CD8-positive, alpha-beta memory T cell (primary cell): ENCODE measurements at places on chromosomes 2 and 18. TPM values are rescaled to one million over a fixed set of nuclear protein-coding genes. Genes with fewer than 3 reads are reported as not detected.

- DNase-seq = no peak
- no peak overlapping the region for H3K4me3 ChIP-seq
- no peak overlapping the region for H3K27ac ChIP-seq
- H3K27me3 ChIP-seq = no peaks in the 10 kb centered on the region
Observed at GRCh38 chr18:80252136-80252535, 4.8 kb upstream of the PARD6G start.

GRCh38 chr2:224126440-224126839, 87.4 kb upstream of the SERPINE2 start:
- no peaks in the 10 kb centered on the region for H3K36me3 ChIP-seq
- no peaks in the 10 kb centered on the region for H3K4me1 ChIP-seq
- H3K27me3 ChIP-seq = no peaks in the 10 kb centered on the region
- H3K4me3 ChIP-seq = no peak overlapping the region
- no peak overlapping the region for H3K27ac ChIP-seq
- DNase-seq = no peak

DNA sequence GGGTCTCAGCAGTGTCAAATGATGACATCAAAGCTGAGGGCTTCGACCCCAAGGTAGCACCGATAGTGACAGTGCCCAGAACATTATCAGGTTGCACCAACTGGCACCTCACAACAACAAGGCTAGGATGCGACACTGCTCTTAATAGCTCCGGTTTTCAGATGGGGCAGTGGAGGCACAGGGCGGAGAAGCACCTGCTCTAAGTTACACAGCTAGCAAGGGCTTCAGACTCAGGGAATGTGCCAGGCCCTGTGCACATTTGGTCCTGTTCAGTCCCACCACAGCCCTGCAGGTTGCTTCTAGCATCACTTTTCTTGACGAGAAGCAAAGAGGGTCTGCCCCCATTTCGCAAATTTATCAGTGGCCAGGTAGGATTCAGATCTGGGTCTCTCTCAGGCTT, 74.1 kb downstream of the DGKD start:
- no peak overlapping the region for H3K4me3 ChIP-seq
- H3K36me3 ChIP-seq = no peaks in the 10 kb centered on the region
- peaks cover 53% of the 10 kb centered on the region for H3K4me1 ChIP-seq
- no peak for DNase-seq

GRCh38 chr2:118986738-118987137, 44.7 kb downstream of the MARCO start:
- H3K4me3 ChIP-seq = no peak overlapping the region
- H3K27me3 ChIP-seq = no peaks in the 10 kb centered on the region
- no peaks in the 10 kb centered on the region for H3K36me3 ChIP-seq
- H3K27ac ChIP-seq = no peak overlapping the region

GRCh38 chr2:51031021-51031780, 731 bp downstream of the NRXN1 start:
- no peak overlapping the region for H3K4me3 ChIP-seq
- DNase-seq = no peak
- no peaks in the 10 kb centered on the region for H3K36me3 ChIP-seq
- H3K27me3 ChIP-seq = no peaks in the 10 kb centered on the region

- no peaks in the 10 kb centered on the region for H3K27me3 ChIP-seq
- H3K4me1 ChIP-seq = no peaks in the 10 kb centered on the region
- no peak overlapping the region for H3K4me3 ChIP-seq
- DNase-seq = no peak
- H3K36me3 ChIP-seq = no peaks in the 10 kb centered on the region
- no peak overlapping the region for H3K27ac ChIP-seq
Observed at GRCh38 chr2:162126111-162126519, 25.9 kb downstream of the GCG start.

DNA sequence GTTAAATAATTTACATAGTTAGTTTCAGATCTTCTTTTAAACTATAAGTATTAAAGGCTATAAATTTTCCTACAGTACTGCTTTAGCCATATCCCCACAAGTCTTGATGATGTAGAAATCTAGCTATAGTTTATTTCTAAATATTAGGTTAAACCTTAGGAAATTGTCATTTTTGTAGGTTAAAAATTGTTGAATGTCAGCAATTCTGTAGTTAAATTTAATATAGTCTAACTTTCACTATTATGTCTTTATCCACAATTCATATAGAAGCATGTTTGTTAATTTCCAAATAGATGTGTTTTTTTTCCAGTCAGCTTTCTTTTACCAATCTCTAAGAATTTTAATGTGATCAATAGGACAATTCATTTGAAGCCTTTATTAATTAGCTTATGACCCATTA, 199.7 kb downstream of the ETAA1 start:
- DNase-seq = no peak
- no peak overlapping the region for H3K27ac ChIP-seq
- H3K36me3 ChIP-seq = no peaks in the 10 kb centered on the region
- no peaks in the 10 kb centered on the region for H3K27me3 ChIP-seq
- H3K4me1 ChIP-seq = no peaks in the 10 kb centered on the region

- DNase-seq = no peak
- no peaks in the 10 kb centered on the region for H3K4me1 ChIP-seq
- no peak overlapping the region for H3K27ac ChIP-seq
- H3K4me3 ChIP-seq = no peak overlapping the region
- no peaks in the 10 kb centered on the region for H3K27me3 ChIP-seq
Observed at GRCh38 chr2:163248376-163249253, 410.0 kb upstream of the KCNH7 start.

DNA sequence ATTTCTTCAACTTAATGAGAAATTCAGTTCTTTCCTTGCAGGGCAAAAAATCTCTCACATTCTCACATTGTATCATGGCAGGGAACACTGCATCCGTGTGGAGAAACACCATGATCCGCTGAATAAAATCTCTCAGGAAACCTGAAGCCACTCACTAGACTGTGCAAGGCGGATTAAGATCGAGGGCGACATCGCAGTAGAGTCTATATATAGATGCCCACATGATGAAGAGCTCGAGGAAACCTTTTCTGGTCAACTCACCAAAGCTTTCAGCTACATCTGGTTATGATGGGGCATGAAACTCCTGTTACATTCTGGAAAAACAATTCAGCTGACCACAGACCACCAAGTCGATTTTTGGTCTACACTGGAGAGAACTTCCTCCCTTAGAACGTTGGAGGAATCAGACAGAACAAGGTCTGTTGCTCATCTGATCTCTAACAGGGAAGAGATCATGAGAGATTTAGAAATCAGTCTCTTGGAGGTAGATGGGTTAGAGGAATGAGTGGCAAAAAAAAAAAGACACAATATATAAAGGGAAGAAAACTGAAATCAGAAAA, 162.9 kb upstream of the ZNF516 start:
- H3K27me3 ChIP-seq = peaks cover 7% of the 10 kb centered on the region
- no peaks in the 10 kb centered on the region for H3K36me3 ChIP-seq
- H3K4me3 ChIP-seq = no peak overlapping the region
- H3K27ac ChIP-seq = no peak overlapping the region

- H3K4me3 ChIP-seq = no peak overlapping the region
- H3K36me3 ChIP-seq = no peaks in the 10 kb centered on the region
- DNase-seq = no peak
- H3K27ac ChIP-seq = no peak overlapping the region
- no peaks in the 10 kb centered on the region for H3K27me3 ChIP-seq
Observed at GRCh38 chr18:56661360-56662062, 10.4 kb downstream of the WDR7 start.

DNA sequence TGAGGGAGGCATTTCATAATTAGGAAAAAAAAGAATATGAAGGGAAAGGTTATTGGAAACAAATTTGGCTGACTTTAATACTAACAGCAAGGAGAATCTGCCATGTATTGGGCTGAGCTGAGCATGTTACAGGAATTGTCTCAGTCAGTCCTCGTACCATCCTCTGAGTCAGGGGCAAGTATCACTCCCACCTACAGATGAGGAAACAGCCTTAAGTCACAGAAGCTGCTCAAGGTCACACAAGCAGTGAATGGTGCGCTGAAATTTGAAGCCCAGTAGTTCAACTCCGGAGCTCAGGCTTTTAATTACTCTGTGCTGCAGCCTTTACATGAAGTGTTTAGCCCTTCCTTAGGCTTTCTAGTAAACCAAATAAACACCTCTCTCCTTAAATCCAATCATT, 17.3 kb downstream of the PROKR1 start:
- DNase-seq = no peak
- no peak overlapping the region for H3K4me3 ChIP-seq

DNA sequence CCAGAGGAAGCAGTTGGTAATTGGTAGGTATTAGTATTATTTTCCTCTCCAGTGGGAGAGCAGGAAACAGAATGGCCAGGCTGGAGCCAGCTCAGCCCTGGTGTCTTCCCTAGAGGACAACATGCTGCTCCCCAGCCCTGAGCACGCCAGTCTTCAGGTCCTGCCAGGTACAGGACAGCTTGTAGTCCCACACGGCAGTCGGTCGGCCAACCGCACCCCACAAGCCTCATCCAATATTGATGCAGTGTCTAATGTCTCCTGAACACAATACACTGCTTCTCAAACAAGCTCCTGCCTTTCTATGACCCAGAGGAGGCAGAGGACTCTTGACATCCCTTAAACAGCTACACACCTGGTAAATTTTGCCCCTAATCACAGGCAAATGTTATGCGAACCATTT, 71.0 kb upstream of the PPP1CB start:
- H3K27ac ChIP-seq = no peak overlapping the region
- no peak for DNase-seq
- no peaks in the 10 kb centered on the region for H3K27me3 ChIP-seq
- H3K4me1 ChIP-seq = peaks cover 23% of the 10 kb centered on the region

SPR gene
- 0.14 TPM for polyA plus RNA-seq

NYAP2 gene
- not detected for polyA plus RNA-seq

SERPINB3 gene
- not detected for polyA plus RNA-seq

SERPINB12 gene
- polyA plus RNA-seq = not detected

HS6ST1 gene
- polyA plus RNA-seq = 4.6 TPM

CPLX4 gene
- not detected for polyA plus RNA-seq
